Ascending aorta (tissue), 2 donors: ENCODE measurements at places on chromosomes 3 and 15.

GRCh38 chr15:94930960-94931359, 699.6 kb downstream of the MCTP2 start:
- DNase-seq, result no peak

DNA sequence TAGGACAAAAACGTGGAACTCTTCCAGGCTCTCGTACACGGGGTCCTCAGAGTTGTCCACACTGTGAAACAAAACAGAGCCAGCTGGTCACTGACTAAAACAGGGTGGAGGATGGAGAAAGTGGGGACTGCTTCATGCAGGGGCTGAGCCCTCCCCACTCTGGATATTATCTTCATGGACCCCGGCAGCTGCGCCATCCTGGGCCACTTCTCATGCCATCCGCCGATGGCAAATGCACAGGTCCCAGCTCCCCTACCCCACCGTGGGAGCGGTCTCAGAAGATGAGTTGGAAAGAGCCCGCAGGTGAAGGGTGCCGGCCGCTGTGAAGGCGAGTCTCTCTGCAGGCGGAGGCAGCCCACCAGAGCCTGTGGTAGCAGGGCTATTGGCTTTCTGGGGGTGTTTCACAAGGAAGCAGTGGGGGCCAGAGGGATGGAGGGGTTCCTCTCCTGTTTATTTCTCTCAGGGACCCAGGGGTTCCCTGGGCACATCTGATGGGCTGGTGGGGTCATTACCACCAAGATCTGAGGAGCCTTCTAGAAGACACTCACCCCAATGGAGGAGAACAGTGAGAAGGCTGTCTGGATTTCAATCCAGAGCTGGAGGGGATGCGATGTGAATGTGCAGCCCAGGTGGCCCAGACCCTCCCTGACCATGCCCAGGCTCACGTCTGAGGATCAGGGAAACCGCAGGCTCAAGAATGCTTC, 177.3 kb downstream of the KLF13 start:
- DNase-seq, result no peak

GRCh38 chr15:101499863-101500713, 10.6 kb upstream of the PCSK6 start:
- DNase-seq, result no peak

GRCh38 chr15:52924630-52925029, 134.5 kb upstream of the ONECUT1 start:
- DNase-seq, result no peak
